ENCODE measurements at places on chromosomes 3 and 15.

GRCh38 chr3:37511463-37511920 is 337.1 kb upstream of the LRRFIP2 start:
- DNase-seq, result no peak

- DNase-seq, result no peak
Measured at GRCh38 chr15:41567261-41567660, 8.2 kb downstream of the TYRO3 start.

DNA sequence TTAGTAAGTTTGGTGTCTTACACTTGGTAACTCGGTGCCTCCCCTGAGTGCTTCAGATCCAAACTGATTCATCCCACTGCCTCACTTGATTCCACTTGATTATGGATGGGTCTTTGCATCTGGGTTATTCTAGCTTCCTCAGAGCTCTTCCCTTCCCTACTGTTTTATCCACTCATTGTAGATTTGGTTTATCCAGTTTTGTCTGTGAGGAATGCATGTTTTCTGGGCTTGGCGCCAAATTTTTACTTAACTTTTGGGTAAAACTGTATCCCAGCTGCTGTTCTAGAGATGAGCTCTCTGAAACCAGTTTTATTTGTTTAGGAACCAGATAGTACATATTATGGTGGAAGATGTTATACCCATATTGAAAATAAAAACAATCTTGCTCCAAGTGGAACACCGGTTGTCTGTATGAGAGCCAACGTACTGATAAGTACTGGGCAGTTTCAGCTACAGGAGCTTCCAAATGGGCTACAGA is 20.9 kb downstream of the RAD54L2 start:
- DNase-seq, result no peak

DNA sequence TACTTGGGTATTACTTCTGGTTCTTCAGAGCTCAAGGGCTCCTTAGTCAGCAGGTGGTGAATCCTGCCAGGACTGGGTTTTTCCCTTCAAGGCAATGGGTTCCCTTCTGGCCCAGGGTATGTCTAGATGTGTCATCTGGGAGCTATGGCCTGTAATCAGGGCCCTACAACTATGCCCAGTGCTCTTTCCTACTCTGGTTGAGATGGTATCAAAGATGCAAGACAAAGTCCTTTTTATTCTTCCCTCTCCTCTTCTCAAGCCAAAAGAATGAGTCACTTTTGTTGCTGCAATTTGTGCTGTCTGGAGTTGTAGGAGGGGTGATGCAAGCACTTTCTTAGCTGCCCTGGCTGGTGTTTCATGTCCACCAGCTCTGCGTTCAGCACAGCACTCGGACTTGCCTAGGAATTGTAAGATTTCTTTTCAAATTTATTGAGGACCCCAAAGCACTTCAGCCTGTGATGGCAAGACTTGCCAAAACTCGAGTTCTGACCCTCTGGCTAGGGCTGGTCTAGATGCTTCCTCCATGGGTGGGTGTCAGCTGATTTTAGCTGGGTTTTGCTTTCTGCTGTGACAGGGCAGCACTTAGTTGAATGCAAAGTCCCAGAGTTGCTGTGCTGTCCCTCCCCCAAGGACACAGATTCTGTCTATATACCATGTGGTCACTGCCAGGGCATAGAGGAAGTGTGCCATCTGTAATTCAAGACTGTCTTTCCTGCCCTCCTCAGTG is 129.2 kb upstream of the CBLB start:
- no peak for DNase-seq

GRCh38 chr3:72395776-72396311 is 452.4 kb downstream of the SHQ1 start:
- DNase-seq, result no peak

DNA sequence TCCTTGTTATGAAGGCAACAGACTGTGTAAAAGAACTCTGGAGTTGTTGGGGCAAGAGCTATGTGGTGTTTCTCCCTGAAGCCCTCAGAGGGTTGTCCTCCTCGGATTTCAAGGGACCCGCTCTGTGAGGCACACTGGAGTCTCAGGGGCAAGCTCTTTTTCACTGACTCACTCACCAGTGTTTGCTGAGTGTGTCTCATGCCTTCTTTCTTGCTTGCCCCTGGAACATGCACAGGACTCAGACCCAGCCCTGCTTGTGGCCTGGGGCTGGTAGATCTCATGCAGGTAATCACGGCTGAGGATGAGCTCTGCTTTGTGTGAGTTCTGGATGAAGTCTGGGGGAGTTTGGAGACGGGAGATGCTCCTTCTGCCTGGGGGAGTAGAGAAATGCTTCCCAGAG is 93.7 kb downstream of the CACNA1D start:
- no peak for DNase-seq

DNA sequence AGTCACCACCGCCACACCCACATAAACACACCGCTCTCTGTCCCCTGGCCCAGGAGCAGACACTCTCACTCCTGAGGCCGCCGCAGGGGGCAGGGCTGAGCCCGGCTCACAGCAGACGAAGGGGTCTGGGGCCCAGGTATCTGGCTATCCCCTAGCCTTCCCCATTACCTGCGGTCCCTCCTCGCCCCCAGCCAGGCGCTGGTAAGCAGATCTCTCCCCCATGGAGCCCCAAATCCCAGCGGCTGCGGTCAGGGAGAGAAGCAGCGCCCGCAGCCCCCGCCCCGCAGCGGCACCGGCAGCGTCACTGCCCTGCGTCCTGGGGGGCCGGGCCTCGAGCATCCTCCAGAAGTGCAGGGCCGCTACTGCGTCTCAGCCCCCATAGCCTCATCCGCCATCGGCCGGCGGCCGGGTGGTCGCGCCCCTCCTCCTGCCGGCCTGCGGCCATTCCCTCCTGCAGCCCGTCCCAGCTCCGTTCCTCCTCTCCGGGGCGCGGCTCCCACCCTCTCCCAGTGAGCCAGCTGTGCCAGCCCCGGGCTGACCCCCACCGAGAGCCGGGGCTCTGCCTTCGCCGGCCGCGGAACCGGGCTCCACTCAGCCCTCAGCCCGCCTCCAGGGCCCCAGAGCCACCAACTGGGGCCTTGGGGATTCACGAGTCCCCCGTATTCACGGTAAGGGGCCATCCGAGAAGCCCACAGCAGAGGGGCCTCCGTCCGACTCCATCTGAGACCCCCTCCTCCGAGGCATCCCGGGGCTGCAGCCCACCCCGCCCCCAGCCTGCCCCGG is 13.1 kb downstream of the TNK2 start:
- no peak for DNase-seq

DNA sequence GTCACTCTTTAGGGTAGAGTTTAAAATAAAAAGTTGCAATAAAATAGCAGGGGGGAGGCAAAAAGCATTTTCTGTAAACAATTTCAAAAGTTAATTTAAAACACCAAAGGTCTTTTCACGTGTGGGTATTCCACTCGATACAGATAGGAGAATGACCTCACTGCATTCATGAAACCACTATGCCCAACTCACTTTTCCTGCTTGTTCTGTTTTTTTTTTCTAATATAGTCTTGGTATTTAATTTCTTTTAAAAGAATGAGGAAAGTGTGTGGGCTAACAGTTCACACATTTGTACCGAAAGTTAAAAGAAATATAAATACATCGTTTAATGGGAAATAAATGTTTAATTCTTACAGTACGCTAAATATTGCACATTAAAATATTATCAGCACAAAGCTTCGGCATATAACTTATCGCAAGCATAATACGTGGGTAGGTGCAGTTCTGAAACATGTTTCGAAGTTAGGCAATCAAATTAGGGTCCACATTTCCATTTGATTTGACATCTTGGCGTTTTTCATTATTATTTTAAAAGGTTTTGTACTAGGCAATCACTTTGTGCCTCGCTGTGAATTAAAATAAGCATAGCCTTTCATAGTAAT is 41.4 kb downstream of the VGLL4 start:
- no peak for DNase-seq

GRCh38 chr3:102224171-102224570 is 210.6 kb upstream of the ZPLD1 start:
- DNase-seq, result no peak

GRCh38 chr3:96169111-96169766 is 645.2 kb upstream of the EPHA6 start:
- DNase-seq, result no peak

DNA sequence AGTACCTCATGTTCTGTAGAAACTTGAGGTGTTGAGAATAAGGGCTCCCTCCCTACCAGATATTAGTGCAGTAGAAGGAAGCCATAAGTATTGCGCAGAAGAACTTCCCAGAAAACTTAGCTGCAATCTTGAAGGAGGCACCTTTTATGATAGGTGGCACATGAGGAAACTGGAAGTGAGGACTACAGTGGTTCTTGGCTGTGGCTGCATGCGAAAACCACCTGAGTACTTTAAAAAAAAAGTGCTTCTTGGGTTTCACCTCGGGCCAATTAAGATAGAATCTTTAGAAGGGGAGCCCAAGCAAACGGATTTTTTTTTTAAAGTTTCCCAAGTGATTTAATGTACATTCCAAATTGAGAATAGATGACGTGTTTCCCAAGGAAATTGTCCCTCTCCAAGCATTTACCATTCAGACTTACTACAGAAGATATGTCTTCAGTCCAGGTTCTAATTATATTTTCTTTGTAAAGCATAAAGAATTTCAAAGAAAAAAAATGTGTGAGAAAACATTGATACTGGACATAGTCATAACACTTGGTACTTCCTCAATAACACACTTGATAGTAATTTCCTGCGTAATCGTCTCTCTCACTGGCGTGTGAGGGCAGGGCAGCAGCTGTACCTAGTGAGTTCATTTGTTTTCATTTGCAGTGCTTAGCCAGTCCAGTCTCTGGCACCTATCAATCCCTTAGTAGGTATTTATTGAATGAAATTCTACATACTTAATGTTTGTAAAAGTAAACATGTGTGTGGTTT is 12.3 kb upstream of the NR1I2 start:
- DNase-seq, result no peak

DNA sequence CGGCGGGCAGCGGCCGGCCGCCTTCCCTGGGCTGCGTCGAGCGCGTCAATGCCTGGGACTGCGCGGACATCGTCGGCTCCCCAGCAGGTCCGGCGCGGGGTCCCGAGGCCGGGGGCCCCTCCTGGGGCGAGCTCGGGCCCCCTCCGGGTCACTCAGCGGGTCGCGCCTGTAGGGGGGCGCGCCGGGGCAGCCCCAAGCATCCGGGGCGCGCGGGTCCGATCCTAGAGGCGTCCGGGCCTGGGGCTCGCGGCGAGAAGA is 725 bp downstream of the TLE3 start:
- no peak for DNase-seq

GRCh38 chr3:123689831-123690230 is 105.0 kb upstream of the HACD2 start:
- no peak for DNase-seq

GRCh38 chr3:174002543-174002942 is 605.0 kb downstream of the NLGN1 start:
- no peak for DNase-seq
